ENCODE measurements at places on chromosomes 2 and 18. TPM values are rescaled to one million over a fixed set of nuclear protein-coding genes. Genes with fewer than 3 reads are reported as not detected.

HAAO gene
- total RNA-seq, result 4.1 TPM

DOK6 gene
- total RNA-seq, result 10.8 TPM

UGT1A10 gene
- total RNA-seq, result not detected

RMND5A gene
- total RNA-seq, result 53.1 TPM

UNC80 gene
- total RNA-seq, result under 0.01 TPM

LIMS4 gene
- 1.5 TPM for total RNA-seq

NEU2 gene
- not detected for total RNA-seq

TNP1 gene
- not detected for total RNA-seq

FAM98A gene
- total RNA-seq, result 57.6 TPM

TOGARAM2 gene
- 3.4 TPM for total RNA-seq

LRRFIP1 gene
- 130 TPM for total RNA-seq

Measured in subcutaneous adipose tissue (tissue), 4 donors.